ENCODE measurements at places on chromosomes 1 and 21.

DNA sequence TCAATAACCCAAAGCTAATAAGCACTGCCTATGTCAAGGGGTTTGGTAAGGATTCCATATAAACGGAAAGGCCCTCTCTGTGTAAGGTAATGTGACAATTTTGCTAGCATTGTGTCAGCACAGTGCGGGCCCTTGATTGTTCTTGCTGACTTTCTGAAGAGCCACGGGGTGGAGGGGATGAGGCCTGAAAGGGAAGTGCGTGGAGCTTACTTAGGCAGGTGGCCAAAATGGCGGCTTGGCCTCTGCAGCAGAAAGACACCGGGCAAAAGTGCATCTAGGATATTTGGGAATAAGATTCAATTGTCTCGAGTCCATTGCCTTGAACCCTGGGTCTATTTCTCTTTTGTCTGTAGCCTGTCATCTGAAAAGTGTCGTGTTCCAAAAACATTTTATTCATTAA is 114.3 kb downstream of the TGFB2 start:
- no peak for DNase-seq

GRCh38 chr1:65480684-65481405 is 60.4 kb downstream of the LEPR start:
- DNase-seq = no peak

DNA sequence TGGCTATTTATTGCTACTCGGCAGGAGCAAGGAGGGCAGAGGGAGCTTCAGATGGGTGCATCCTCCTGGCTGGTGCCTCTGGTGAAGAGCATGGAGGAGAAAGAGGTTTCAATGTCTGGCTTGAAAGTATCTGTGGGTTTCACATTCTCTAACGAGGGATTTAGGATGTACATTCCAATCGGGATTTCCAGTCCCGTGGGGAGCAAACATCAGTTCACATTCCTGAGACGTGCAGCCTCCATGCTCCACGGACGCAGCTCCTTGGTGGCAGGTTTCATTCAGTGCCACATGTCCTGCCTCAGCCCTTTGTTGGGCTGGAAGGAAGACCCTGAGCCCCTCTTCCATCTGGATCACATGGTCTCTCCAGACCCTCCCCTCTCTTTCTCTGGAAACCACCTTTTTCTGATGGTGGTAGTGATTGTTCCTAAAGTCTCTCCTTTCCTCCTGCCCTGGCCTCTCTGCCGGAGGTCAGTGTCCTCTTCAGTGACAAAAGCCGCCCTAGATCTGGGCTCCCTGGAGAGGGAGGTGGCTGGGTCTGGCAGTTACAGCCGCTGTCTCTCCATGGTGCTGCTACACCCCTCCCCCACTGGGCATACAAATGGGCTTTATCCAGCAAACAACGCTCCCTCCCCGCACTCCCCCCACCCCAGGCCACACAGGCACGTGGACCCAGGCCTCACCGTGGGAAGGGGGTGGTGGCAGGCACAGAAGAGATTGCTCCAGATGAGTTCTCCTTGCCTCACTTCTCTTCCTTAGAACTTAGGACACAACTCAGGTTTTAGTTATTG is 826 bp upstream of the CA14 start:
- DNase-seq = no peak

DNA sequence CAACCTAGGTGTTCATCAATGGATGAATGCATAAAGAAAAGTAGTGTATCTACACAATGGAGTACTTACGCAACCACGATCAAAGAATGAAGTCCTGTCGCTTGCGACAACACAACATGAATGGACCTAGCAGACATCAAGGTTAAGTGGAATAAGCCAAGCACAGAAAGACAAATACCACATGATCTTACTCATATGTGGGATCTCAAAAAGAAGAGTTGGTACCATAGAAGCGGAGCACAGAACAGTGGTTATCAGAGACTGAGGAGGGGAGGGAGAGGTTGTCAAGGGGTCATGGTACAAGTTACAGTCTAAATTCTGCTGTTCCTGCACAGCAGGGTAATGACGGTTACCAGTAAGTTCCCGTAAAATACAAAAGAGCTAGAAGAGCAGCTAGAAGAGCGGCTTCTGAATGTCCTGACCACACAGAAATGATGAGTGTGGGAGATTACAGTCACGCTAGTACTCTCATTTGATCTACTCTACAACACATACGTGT is 36.7 kb downstream of the NPHP4 start:
- DNase-seq = no peak

GRCh38 chr1:157203166-157203565 is 65.0 kb upstream of the ETV3 start:
- DNase-seq = no peak

Measured in stimulated activated CD4-positive, alpha-beta T cell treated with anti-CD3 and anti-CD28 coated beads, Interleukin-1b, Interleukin-23, amount 100 ng/mL, for 4 hours (primary cell).